Urothelium cell line (cell line): ENCODE measurements at places on chromosomes 1 and 21.

DNA sequence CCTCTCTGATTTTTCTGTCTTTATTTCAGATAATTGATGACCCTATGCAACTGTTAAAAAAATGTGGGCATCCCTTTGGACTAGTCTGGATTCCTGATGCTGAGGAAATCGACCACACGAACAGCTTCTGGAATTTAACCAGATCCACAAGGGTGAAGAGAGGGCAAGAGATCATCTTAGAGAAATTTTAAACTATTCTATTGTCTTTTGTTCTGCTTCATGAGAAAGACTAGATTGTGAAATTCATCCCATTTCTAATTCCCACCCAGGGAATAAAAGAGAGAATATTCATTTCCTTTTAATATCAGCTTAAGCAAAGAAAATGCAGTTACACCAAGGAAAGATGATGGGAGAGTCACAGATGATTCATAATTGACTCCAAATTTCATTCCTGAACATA, 71.8 kb downstream of the DUSP10 start:
- DNase-seq = no peak

GRCh38 chr1:41653574-41653973, 169.1 kb upstream of the EDN2 start:
- no peak for DNase-seq

DNA sequence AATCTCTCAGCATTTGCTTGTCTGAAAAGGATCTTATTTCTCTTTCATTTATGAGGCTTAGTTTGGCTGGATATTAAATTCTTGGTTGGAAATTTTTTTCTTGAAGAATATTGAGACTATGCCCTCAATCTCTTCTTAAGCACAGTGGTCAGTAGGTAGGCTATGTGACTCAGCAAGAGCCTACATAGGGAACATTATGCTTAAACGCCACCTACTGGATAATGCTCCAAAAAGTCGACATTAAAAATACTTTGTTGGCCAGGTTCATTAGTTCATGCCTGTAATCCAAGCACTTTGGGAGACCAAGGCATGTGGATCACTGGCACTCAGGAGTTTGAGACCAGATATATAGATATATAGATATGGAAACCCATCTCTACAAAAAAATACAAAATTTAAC, 678.0 kb upstream of the USP24 start:
- DNase-seq = peak; percentile 31

DNA sequence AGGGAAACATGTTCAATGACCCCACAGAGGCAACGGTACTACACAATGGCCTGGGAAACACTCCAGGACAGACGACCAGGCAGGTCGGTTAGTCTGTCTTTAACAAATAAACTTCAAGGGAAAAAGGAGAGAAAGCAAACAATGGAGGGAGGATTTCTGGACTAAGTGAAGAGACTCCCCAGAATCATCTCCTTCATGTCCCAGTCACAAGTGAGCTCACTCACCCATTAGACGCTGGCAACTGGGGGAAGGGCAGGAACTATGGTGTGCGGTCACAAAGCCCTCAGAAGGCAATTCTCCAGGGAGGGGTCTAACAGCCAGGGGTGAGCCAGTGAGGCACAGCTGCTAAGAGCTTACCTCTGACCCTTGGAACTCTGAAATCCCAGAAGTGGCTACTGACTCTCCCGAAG, 55.7 kb upstream of the NADK start:
- no peak for DNase-seq

- no peak for DNase-seq
Measured at GRCh38 chr1:181314959-181315358, 168.4 kb upstream of the CACNA1E start.

DNA sequence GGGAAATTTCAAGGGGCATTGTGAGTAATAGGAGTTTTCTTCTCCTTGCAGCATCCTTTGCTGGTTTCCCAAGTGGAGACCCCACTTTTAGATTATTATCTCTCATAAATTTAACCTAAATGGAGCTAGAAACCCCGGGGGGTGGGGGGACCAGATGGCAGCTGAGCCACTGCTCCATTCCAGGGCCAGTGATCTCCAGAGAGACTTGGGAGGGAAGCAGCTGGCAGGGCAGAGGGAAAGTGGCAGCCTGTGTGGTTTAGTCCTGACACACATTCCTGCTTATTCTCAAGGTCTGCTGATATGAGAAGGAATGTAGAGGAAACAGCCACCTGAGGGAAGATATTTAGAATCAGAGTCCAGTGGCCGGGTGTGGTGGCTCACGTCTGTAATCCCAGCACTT, 16.3 kb downstream of the PCP4L1 start:
- DNase-seq = no peak

GRCh38 chr21:42513151-42513984, at the start of gene SLC37A1:
Gene SLC37A1, plus strand, starts transcription at chr21:42513852. Its CDS starts 4,603 bp downstream, at chr21:42518455.
- peak; percentile 32 for DNase-seq

- peak; percentile 66 for DNase-seq
Measured at GRCh38 chr1:221987860-221988520, 246.1 kb upstream of the DUSP10 start.

DNA sequence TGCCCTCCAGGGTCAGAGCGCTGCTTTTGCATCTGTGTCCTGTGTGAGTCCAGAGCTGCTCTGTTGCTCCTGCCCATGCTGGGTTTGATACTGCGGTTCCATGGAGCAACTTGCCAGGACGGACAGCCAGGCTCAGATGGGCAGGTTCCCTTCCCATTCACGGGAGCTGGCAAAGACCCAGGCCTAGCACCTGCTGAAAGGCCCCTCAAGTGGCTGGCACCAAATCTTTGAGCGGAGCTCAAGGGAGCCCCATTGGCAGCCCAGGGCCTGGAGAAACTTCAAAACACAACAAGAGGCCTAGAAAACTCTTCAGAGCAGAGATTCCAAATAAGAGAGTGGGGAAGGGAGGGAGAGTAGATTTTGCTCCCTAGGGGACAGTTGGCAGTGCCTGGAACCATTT, 97.2 kb downstream of the ACTL8 start:
- DNase-seq = no peak

DNA sequence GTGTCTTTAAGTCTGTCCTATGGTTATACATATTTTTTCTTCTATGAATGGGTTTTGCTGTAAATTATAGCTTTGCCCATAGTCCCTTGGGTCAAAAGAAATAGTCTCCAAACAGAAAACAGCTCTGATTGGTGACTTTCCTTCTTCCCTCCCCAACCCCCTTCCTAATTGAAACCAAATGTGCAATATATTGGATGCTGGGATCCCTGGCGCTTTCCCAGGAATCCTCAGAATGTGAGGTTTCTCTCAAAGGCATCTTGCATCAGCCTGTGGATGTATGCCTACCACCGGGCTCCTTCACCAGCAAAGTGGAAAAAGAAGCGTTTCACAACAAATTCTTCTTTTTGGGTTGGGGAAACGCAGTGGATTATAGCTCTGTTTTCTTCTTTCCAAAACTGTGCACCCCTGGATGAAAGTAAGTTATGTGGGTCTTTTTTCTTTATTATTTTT, at the start of gene DDR2:
Gene DDR2, plus strand, starts transcription at position 248 of the 450 bp plus-strand sequence. CDS start 86,600 bp downstream, outside the sequence.
- peak; percentile 46 for DNase-seq

DNA sequence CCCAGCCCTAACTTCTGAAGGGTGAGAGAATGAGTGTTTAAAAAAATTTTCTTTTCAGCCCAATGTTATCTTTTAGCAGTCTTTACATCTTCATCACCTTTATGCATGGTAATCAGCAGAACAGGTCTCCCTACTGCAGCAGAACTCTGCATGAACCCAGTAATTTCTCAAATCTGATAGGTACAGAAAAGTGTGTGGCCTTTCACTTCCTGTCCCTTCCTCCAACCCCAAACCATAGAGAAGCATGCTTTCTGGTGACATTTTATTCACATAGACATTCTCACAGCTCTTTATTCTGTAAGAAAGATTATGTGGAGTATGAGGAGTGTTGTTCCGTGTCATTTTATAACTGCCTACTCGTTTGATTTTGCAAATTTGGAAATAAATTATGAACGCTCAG, 68.6 kb downstream of the RPAP2 start:
- DNase-seq = no peak

GRCh38 chr1:92975551-92976232, 14.4 kb upstream of the DIPK1A start:
- DNase-seq = no peak

- no peak for DNase-seq
Measured at GRCh38 chr1:24927988-24928688, 1.9 kb downstream of the RUNX3 start.

- DNase-seq = no peak
Measured at GRCh38 chr1:169103480-169103893, 3.0 kb upstream of the ATP1B1 start.

- no peak for DNase-seq
Measured at GRCh38 chr1:37083603-37084002, 49.3 kb upstream of the GRIK3 start.

GRCh38 chr1:235648954-235649367, 623 bp downstream of the GNG4 start:
- no peak for DNase-seq

GRCh38 chr1:234545517-234546386, 64.2 kb downstream of the IRF2BP2 start:
- no peak for DNase-seq

- peak; percentile 2 for DNase-seq
Measured at GRCh38 chr21:24023936-24024335, 1583.3 kb downstream of the MRPL39 start.

DNA sequence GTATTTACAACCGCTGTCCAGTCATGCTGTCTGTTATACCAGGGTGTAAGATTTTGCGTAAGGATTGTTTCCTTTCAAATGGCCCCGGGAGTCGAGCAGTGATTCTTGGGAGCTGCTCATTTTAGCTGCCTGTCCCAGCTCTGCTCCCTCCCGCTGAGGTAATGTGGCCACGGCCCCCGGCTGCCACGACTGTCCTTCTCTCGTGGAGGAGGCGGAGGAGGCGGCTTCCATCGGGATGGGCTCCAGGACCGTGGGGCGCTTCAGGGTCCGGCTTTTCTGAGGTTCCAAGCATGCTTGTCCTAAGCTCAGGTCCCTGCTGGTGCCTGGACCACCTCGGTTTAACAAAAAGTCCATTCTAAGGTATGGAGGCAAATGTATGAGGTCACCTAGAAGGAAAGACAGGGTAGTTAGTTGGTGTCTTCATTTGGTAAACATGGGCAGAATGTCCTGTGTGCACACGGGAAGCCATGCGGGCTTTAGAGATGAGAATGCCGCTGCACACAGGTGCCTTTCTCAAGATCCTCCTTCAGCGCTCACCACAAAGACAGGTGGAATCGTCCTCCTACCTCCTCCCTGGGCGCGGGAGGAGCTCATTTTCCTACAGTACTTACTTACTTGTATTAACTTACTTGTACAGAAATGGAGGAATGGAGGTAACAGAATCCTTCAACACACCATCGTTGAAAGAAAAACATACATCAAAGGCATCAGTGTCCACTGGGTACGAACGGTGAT, 145.9 kb downstream of the PCP4 start:
- no peak for DNase-seq

DNA sequence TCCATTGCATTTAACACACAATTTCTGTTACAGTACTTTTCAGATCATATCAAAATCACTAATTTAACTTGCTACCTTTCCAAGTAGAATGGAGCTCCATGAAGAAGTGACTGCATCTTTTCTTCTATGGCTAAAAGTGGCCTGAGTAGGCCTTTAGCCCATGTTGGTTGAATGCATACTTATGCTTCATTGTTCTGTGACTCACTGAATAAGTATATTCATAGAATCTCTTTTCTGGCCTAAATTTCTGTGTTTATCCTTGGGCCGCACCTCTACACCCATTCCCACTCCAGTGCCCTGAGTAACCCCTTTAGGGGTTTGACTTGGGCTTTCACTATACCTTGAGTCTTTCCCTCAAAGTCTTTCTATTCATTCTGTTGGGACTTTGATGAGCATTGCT, 42.1 kb upstream of the ARHGAP29 start:
- DNase-seq = no peak

- DNase-seq = no peak
Measured at GRCh38 chr1:244052016-244052727, 1.1 kb downstream of the ZBTB18 start.

DNA sequence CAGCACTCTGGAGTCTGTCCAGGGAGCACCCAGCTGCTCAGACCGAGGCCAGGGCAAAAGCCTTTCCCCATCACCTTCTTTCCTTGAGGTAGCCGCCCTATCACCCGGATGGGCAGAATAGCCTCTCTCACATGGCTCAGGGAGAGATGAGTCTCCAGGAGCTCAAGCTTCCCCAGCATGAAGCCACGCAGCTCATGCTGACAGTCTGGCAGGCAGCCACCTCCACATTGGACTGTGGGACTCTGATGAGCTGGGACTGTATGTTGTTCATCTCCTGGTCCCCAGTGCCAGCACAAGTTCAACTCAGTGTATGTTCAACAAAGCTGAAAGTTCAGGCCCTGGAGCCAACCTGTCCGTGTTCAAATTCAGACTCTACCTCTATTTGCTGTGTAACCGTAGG, 75.2 kb upstream of the ZC3H12A start:
- DNase-seq = no peak

GRCh38 chr21:17610911-17611310, 1.8 kb downstream of the BTG3 start:
- peak; percentile 4 for DNase-seq

DNA sequence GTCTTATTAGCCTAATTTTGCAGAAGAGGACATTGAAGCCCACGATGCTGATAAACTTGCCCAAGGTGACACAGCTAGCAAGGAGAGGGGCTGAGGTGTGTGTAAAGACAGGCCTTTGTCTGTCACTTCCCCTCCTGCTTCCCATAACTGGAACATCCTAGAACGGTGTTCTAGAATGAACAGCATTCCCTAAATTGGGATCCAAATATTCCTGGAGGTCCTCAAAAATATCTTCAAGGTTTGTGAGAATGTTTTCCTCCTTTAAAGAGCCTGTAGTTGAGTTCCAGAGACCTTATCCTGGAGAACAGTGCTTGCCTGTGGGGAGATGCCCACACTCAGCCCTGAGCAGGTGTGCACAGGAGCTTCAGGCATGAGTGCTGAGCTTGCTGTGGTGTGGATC, 41.5 kb upstream of the SAMD13 start:
- no peak for DNase-seq

GRCh38 chr1:241611063-241611462, 29.1 kb downstream of the CHML start:
- DNase-seq = no peak

GRCh38 chr1:23743287-23744152, at the start of gene ELOA:
Gene ELOA, plus strand, starts transcription at chr1:23743471. Its CDS starts 33 bp downstream, at chr1:23743504.
- DNase-seq = peak; percentile 94

- no peak for DNase-seq
Measured at GRCh38 chr21:27122686-27123085, 155.8 kb upstream of the ADAMTS5 start.

GRCh38 chr1:10794724-10795275, 1.6 kb downstream of the CASZ1 start:
- DNase-seq = no peak

GRCh38 chr1:172812118-172812517, 153.2 kb downstream of the FASLG start:
- DNase-seq = no peak

- DNase-seq = no peak
Measured at GRCh38 chr1:238466459-238466858, 575.7 kb upstream of the ZP4 start.

GRCh38 chr1:174040387-174040786, 18.2 kb upstream of the RC3H1 start:
- DNase-seq = peak; percentile 61

DNA sequence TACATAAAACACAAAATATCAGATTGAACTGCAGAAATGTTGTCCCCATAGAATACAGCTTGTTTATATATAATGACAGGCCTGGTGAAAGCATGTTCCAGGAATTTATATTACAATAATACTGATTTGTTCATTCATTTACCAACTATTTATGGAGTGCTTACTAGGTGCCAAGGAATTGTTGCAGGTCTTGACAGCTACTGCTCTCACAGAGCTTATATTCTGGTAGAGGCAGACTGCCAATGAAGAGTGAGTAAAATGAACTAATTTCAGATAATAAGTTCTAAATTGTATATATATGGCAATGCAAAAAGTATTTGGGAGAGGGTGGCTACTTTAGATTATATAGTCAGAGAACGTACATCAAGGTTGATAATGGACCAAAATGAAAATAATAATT, 152.0 kb downstream of the COQ8A start:
- no peak for DNase-seq
